Myocyte (in vitro differentiated cells): ENCODE measurements at places on chromosomes 5 and 9. TPM values are rescaled to one million over a fixed set of nuclear protein-coding genes. Genes with fewer than 3 reads are reported as not detected.

GRCh38 chr5:126752081-126752785 lies 24.7 kb upstream of the LMNB1 start:
- DNase-seq = no peak

GRCh38 chr9:93058355-93059010 lies at the start of gene SUSD3:
TSS of gene SUSD3 (plus strand) at chr9:93058701. CDS start at chr9:93058743, 42 bp downstream.
- DNase-seq = no peak

DNA sequence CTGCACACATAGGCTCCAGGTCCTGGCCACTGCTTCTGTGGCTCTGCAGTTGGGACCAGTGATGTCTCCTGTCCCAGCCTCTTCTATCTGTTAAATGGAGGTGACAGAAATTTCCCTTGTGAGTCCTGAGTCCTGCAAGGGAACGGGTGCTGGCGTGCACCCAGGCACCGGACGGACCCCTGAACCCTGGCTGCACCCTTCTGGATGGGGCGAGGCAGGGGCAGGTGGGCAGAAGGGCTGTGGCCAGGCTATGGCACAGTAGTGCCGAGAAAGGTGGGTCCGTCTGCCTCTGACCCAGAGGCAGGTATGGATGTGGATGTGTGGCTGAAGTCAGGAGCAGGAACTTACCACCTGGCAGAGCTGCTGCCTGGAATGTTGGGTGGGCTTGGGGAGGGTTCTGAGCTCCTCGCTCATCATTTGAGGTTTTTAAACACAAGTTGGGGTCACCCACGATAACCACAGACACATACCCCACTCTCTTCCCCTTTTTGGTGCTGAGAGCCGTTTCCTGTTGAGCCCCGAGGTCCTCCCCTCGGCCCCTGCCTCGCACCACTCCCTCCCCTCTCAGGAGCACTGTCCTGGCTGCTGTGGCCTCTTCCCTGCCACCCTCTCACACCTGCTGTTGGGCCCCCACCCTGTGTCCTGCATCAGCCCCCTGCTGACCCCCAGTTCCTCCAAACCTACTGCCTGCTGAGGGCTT lies 82.0 kb downstream of the COL5A1 start:
- no peak for DNase-seq

The FAM78A gene
- 6.1 and 7.0 TPM in 2 replicates for total RNA-seq

GRCh38 chr9:5438301-5439162 lies 807 bp upstream of the PLGRKT start:
- peak; percentile 55 for DNase-seq
